Left renal cortex interstitium (tissue), 4 donors: ENCODE measurements at places on chromosomes 3 and 15. TPM values are rescaled to one million over a fixed set of nuclear protein-coding genes. Genes with fewer than 3 reads are reported as not detected.

- DNase-seq: peak; percentile 60
These were observed 1.4 kb downstream of the ACVR2B start for GRCh38 chr3:38454884-38455638.

THSD4 gene
- polyA plus RNA-seq: 38.4 TPM

RTP3 gene
- not detected for polyA plus RNA-seq

DNA sequence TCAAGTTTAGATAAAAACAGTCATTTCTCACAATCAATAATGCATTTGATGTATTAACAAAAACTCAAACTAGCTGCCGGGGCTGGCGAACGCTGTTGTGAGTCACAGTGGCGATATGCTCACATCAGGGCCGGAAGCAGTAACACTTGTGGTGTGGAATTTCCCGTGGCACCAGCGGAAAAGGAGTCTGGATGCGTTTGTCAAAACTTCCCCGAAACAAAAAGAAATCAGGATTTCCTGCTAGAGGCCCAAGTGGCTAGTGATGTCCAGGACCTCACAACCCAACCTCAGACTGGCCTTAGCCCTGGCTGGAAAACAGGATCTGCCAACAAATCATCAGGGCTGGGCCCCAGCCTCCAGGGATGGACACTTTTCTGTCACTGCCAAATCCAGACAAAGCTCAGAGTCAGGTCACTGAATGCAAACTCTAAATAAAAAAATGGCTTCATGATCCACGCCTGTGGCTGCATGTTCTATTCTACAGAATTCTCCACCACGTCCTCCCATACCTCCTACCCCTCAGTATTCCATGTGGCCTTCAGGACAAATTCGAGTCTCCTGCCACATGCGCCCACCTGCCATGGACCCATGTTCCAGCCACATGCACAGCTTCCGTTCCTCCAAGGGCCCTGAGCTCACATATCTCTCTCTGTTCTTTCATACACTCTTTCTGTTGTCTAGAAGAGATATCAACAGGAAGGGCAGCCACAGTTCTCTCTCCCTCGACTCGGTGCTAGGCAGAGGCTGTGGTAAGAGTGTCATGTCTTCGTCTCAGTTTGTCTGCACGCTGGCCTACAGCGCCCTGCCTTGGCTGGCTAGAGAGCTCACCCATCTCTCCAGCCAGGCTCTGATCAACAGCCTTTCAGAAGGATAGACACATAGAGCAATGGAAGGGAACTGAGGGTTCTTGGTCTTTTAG lies 35.4 kb downstream of the EHD4 start:
- DNase-seq: no peak

DNA sequence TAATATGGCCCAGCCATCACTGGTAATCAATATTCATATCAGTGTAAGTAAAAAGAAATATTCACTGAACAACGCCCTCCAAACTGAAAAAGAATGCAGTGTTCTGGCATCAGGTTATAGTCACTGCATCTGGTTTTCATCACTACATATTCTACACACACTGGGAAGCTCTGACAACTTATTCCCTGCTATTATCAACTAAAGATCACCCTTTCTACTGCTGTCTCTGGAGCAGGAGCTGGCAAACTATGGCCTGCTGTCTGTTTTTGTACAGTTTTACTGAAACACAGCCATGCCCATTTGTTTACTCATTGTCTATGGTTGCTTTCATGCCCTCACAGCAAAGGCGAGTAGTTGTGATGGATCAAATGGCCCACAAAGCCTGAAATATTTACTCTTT lies 35.3 kb downstream of the TUBGCP4 start:
- no peak for DNase-seq

GRCh38 chr3:64686446-64686908 lies 1.3 kb downstream of the ADAMTS9 start:
- DNase-seq: no peak

- DNase-seq: no peak
These were observed 29.8 kb downstream of the PLA1A start for GRCh38 chr3:119627461-119627860.

CCR2 gene
- polyA plus RNA-seq: 1.7 TPM

GRCh38 chr3:102745881-102746280 lies 311.1 kb downstream of the ZPLD1 start:
- DNase-seq: no peak

DAZL gene
- polyA plus RNA-seq: not detected

GRCh38 chr3:133377396-133377795 lies 22.5 kb upstream of the BFSP2 start:
- no peak for DNase-seq

- no peak for DNase-seq
These were observed 36.0 kb upstream of the BCL2A1 start for GRCh38 chr15:80006946-80007345.

SOX14 gene
- polyA plus RNA-seq: not detected

- DNase-seq: no peak
These were observed 600.8 kb upstream of the ROBO1 start for GRCh38 chr3:80368616-80369015.

RASL12 gene
- 7.4 TPM for polyA plus RNA-seq

DNA sequence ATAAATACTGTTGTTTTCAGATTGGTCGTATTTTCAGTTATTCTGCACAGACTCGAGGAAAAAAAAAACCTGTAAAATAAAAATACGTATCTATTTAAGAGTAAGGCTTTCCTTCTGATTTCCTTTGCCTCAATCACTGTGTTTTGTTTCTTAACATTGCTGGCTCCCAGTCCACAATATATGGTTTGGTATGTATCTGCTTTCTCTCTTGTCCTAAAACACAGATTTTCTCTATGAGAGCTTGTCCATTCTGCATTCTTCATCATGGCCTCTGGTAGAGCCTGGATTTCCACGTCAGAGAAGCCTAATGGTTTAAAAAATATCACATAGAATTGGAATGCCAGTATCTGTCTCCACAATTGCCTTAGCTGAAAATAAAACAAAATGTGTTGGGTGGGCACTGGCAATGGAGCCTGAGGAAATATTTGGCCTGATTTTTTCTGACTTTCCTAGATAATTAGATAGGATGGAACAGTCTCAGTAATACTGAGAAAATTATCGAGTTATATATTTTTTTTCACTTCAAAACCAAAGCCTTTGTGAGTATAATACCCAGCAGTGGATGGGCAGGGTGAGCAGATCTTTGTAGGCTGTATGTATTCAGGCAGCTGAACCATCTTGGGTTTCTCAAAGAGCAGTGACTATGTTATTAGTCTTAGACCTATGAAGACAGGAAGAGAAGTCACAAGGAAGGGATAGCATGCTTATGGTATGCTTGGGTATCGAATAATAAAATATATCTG lies 1.9 kb downstream of the CD200 start:
- DNase-seq: no peak

- DNase-seq: no peak
These were observed 1.8 kb downstream of the GPR171 start for GRCh38 chr3:151201051-151201730.

DNA sequence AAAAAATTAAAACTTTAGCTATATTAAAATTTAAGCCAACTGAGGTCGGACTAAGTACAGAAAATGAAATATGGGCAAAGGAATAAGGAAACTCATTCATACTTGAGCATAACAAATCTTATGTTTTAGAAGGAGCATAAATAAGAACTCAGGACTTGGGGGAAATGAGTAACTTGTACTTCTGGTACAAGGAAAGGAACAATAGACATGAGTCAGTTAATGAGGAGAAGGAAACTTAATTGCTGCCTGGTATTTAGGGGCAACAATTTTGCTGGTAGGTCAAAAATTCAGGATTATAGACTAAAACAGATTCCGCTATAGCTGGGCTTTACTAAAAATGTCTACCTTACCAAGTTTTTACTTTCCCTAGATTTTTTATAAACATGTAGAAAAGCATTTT lies 113.1 kb downstream of the MYO5A start:
- no peak for DNase-seq
